ENCODE measurements at places on chromosomes 6 and 20. TPM values are rescaled to one million over a fixed set of nuclear protein-coding genes. Genes with fewer than 3 reads are reported as not detected.

- no peak for DNase-seq
Measured at GRCh38 chr6:157092736-157093135, 230.6 kb downstream of the TMEM242 start.

DNA sequence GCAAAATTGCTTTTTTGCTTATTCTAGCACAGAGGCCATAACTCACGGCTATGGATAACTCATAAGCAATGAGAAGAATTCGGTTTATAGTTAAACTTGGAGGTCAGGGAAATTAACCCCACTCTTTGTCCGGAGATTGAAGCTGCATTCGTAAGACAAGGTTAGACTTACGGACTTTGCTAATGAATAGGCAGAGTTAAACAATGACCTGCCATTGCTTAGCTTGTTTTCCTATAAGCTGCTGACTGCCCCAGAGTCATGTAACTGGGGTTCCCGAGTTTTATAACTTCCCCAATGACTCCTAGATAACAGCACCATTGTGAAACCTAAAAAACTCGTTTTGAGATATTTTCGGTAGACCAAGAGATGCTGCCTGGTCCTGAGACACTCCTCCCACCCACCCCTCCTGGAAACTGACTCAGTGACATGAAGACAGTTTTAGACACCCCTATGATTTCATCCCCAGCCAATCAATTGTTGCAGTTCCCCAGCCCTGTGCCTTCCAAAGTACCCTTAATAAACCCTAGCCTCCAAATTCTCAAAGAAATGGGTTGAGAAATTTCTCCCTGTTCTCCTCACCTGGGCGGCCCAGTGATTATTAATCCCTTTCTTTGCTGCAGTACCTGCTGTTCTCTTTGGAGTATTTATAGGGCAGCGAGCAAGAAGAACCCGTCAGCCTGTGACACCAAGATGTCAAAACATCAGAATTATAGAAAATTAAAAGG, 33.1 kb upstream of the MCUR1 start:
- DNase-seq = no peak

DNA sequence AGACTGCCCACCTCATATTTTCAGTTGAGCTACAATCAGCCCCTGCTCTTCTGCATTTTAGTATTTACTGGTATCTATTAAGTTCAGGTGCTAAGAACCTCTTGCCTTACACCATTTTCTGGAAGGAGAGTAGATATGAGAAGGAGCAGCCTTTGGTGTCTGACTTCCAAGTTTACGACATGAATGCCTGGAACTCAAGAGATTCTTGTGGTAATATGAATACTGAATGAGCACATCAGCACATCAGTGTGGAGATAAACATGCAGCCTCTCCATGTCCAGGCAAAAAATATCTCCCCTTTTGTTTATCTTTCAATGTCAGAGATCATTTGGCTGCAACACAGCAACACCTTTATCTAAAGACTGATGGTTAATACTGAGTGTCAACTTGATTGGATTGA, 65.8 kb upstream of the THEMIS start:
- DNase-seq = no peak

The KHDRBS2 gene
- total RNA-seq = 0.08 TPM

The LPA gene
- total RNA-seq = 0.17 TPM

DNA sequence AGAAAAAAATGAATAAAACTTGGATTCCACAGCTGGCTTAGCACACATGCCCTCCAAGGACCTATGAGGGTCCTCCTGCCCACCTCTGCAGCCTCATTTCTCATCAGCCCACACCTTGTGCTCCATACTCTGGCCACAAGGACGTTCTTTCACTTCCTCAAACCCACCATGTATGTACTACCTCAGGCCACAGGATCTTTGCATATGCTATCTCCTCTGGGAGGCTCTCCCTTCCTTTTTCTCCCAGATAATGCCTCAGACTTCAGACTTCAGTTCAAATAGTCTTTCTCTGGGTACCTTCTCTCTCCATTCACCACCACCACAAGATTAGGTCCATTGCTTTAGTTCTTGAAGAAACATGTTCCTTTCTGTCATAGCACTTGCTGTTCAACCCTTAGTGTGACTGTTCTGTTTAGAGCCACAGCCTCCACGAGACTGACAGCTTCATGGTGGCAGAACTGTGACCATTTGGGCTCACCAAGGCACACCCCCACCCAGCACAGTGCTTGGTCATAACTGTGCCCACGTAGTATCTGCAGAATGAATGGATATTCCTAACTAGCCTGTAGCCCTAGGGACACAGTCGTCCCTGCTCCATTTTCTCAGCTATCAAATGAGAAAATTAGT, 146.7 kb upstream of the LRFN2 start:
- no peak for DNase-seq

All from psoas muscle (tissue), 8 donors.